SW480 (cell line): ENCODE measurements at places on chromosomes 6 and 20.

GRCh38 chr20:38197619-38198018, 32.5 kb upstream of the TGM2 start:
- no peak for DNase-seq

GRCh38 chr6:36643977-36644376, 34.5 kb upstream of the CDKN1A start:
- no peak for DNase-seq

DNA sequence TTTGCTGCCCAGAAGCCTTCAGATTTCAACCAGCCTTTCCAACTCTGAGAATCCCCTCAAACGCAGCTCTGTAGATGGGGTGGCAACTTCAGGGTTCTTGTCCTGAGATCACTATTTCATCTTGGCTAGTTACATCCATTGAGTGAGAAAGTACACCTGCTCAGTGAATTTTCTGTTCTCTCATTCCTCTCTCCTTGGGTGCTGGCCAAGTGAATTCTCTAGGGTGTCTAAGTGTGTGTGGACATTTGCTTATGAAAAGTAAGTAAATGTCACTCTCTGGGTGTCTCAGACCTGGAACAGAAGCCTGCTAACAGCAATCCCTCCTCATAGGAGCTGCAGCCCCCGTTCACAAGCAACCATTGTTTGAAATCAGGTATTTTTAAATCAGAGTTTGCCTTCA, 3.8 kb downstream of the RIN2 start:
- DNase-seq = no peak

DNA sequence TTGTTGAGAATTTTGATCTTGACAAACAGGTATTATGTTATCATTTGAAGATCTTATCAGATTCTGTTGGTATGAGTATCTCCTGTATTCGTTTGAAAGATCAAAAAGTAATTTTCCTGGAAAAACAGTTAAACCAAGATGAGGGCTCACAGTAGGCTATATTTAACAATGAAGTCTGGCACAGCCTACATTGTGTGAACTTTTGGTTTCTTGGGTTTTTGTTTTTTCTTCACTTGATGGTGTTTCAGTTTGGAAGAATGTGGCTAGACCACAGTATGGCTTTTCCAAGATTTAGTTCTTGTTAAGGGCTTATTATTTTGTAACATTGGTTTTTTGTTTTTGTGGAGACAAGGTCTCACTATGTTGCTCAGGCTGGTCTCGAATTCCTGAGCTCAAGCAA, 306.4 kb downstream of the CDKAL1 start:
- no peak for DNase-seq

DNA sequence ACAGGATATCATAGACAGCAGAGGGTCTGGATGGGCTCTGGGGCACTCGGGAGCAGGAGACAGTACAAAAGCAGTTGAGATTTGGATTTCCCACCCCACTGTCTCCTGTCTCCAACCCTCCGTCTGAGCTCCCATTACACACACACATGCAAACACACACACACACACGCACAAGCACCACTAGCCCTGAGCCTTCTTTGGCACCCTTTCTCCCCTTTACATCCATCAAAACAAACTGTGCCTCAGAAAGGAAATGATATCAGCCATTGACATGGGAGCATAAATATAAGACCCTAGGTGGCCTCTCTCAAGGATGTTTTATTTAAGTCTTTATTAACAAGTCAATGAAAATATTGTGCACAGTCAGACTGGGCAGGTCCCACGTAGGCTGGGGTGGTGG, 17.5 kb downstream of the TTBK1 start:
- no peak for DNase-seq

- no peak for DNase-seq
Observed at GRCh38 chr6:20893412-20893811, 359.2 kb downstream of the CDKAL1 start.

DNA sequence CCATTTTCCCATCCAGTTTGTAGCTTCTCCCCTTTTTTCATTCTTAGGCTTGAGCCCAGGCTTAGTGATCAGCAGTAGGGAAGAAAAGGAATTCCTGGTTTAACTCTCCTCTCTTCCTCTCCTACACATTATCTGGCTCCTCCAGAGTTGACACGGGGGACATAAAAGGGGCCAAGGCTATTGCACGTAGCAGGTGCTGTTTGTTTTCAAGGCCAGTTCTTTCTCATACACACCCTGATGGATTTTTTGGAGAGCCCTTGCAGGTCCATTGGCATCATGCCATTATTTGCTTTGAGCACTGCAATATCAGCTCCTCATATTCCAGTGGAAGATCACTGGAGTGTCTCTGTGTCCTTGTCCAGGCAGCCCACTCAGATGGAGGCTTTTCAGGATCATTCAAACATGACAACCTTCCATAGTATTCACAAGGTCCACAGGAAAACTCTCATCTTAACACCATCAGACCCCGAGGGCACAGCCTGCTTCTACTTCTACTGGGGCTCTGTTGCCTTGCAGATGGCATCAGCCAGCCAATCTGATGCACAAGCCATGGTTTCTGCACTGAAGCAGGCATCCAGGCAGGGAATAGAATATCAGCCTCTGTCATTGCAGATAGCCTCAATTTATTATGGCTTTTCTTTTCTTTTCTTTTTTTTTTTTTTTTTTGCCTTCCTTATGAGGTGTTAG, 18.8 kb downstream of the PLCB4 start:
- DNase-seq = no peak

DNA sequence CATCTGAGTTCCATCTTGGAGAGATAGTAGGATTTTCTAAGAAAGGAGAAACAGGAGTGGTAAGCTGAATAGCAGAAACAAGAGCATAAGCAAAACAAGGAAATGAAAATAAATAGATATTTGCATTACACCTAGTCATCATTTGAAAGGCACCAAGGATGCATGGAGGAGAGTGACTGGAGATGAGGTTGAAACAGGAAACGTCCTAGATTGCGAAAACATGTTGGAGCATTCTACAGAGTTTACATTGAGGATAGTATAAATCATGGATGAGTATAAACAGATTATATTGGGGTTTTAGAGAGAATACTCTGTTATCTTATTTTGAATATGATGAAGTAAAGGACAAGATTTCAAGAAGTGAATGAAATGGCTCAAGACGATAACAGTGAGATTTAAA, 507.3 kb downstream of the EYS start:
- DNase-seq = no peak

GRCh38 chr6:11434565-11435326, 102.8 kb upstream of the TMEM170B start:
- no peak for DNase-seq

- DNase-seq = no peak
Observed at GRCh38 chr6:37134036-37134395, 35.9 kb upstream of the PIM1 start.

- no peak for DNase-seq
Observed at GRCh38 chr20:24543168-24543567, 73.7 kb downstream of the SYNDIG1 start.

GRCh38 chr6:2215342-2215741, 30.1 kb downstream of the GMDS start:
- no peak for DNase-seq

DNA sequence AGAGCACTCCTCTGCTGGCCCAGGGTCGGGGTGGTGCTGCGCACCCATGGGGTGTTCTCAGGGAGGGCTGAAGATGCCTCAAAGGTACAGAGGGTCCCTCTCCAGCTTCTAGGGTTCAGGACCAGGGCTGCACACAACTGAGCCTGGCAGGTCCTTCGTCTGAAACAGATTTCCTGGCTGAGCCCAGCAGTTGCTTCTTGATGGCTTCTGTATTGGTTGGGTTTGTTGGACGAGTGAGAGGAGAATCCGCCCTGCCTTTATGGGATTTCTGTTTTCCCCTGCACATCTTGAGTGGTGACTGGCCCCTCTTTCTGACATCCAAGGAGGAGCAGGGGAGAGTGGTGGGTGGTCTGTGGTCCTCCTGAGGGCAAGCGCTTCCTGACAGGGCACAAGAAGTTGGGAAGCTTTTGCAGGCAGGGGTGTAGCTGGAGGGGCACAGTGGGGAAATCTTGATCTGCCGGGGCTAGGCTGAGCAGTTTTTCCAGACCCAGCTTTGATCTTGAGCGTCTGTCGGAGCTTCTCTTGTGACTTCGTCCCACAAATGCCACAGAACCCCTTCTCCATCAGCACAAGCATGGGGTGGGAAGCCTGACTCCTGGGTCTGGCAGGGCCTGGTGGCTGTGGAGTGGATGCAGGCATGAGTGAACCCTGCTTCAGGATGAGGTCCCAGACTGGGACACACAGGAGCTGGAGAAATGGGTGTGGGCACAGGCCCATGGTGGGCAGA, 116.5 kb downstream of the SYNDIG1 start:
- DNase-seq = no peak

DNA sequence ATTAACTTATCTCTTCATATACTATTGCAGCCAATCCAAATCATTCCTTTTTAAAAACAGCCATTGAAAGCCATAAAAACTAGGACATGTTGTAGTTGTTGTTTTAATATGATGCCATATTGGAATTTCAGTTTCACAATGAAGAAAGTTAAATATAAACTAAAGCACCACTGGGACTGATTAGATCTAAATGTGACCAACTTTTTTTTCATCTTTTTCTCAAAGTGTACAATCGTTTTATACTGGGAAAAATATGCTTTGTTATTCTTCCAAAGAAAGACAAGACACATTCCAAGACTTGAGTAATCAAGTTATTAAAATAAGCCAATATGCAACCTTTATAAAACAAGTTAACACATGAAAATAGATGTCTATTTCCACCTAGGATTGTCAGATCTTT, 68.5 kb downstream of the THEMIS start:
- no peak for DNase-seq

DNA sequence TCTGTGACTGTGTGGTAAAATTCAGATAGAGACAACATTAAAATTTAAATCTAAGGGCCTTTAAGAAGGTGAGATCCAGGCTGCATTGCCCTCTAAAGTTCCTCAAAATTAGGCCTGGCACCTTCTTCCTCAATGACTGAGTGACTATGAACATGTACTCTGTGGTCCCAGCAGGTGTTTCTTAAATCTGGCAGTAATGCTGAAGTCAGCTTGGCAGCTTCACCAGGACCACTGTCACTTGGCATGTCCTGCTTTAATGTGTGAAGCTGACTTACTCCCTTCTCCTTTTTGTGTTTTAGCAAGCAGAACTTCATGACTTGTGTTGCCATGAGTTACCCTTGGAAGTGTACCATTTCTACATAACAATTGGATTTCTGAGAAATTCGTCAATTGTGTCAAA, 141.7 kb downstream of the NKAIN2 start:
- no peak for DNase-seq

DNA sequence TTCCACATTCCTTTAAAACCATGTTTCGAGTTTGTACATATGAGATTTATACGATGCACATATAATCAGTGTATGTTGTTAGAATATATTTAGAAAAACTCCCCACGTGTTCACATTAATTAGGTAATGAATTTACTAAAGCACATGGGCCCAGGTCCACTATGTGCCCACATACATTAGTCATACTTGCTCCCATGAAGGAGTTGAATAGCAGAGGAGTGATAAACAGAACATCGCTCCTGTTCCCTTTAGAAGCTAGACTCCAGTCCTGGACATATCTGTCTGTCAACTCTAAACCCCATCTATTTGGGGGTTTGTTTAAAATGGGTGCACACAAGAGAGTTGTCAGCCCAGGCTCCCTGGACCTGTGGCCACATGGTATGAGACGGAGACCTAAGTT, 108.1 kb upstream of the TIAM2 start:
- no peak for DNase-seq

GRCh38 chr20:34269996-34270627, 28.9 kb downstream of the ASIP start:
- no peak for DNase-seq

DNA sequence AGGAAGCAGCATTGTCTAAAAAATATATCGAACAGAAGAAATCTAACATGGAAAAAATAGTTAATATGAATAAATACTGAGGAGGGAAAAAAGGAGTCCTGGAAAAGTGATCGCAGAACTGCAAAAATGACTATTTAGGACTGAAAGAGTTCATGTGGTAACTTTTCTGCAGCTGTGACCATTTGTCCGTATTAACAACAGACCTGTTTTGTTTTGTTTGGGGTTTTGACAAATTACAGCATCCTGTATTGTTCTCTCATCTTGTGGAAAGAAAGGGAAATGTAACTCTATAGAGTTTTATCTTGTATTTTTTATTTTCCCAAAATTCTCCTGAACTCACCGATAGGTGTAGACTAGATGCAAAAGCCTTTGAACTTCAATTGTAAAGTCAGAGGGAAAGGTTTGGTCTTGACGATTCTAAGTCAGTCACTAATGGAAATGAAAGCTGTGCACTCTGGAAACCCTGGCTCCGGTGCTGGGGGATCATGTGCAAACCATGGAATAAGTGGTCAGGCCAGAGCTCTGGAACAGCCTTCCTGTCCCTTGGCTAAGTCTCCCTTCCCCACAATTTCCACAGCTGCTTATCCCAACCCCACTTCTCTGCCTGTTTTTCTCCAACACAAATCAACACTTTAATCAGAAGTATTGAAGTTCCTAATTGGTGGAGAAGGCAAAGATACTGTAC, 51.2 kb upstream of the MARCKS start:
- DNase-seq = no peak

GRCh38 chr20:5100684-5101347, 18.9 kb downstream of the PCNA start:
- peak; percentile 71 for DNase-seq

DNA sequence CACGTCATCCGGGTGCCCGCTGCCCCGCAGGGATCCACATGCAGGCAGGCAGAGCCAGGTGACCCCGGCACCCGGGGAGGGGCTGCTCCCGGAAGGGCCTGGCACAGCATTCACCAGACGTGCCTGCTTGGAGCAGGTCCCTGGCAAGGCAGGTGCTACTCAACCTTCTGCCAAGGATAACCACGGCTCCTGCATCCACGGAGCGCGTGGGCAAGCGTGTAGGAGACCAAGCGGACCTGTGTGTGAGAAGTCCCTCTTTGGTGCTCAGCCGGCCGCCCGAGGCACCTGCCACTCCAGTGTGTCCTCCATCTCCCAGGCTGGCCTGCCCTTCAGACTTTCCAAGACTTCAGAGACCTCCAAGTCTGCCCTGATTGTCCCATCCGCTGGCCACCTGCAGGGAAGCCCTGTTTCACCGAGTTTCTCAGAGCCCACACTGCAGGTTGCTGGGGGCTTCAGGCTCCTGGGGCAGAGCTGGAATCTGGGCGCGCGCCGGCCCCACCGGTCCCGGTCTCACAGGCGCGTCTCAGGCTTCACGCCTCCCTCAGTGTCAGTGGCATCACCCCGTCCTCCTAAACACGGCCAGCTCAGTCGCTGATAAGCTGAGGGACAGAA, 124.3 kb downstream of the DLL1 start:
- DNase-seq = no peak
